ENCODE measurements at places on chromosomes 11 and 22.

DNA sequence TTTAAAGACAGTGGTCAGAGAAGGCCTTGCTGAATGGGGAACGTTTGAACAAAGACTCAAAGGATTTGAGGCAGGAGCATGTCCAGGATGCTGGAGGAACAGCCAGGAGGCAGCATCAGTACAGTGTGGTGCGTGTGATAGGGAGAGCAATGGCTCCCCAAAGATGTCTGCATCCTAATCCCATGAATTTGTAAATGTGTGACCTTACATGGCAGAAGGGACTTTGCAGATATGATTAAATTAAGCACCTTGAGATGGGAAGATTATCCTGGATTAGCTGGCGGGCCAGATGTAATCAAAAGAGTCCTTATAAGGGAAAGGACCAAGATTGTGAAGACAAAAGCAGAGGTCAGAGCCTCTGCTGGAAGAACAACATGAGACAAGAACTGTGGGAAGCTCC, 24.6 kb upstream of the FAT3 start:
- DNase-seq = no peak

- no peak for DNase-seq
Observed at GRCh38 chr22:25942115-25942855, 200.3 kb downstream of the MYO18B start.

DNA sequence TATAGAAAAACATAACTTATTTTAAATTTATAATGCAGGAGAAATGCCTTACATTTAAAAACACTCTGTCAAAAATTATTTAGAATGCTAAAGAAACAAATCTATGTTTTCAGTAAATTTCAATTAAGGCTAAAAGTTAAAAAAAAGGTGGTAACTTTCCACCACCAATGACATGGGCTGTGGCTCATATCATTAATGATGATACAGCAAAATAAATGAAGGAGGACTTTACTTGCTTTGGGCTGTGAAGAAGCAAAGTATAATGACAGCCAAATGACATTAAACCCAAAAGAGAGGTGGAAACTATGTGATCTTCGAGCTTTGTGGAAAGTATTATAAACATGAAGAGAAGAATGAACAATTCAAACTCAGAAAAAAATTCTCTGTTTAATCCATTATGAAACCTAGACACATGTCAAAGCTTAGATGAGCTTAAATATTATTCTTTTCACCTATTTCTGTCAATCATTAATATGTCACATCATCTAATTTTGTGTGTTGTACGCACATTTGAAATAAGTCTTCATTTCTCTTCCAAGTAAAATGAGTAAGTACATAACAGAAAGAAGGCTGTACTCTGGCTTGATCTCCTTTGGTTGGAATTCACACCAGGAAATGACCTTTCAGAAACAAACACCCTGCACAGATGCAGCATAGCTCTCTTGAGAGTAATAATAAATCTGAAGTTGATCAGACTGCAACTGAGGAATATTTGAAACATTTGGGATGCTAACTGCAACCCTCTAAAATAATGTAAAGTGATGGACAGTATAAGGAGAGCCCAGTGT, 265.8 kb downstream of the TTC28 start:
- DNase-seq = peak; percentile 18

- no peak for DNase-seq
Observed at GRCh38 chr11:75868990-75869389, 54.0 kb downstream of the UVRAG start.

- DNase-seq = no peak
Observed at GRCh38 chr11:126154691-126155090, 56.8 kb downstream of the RPUSD4 start.

GRCh38 chr22:31138126-31138525, 2.2 kb downstream of the PLA2G3 start:
- no peak for DNase-seq

- DNase-seq = no peak
Observed at GRCh38 chr11:7160814-7161489, 72.2 kb downstream of the RBMXL2 start.

DNA sequence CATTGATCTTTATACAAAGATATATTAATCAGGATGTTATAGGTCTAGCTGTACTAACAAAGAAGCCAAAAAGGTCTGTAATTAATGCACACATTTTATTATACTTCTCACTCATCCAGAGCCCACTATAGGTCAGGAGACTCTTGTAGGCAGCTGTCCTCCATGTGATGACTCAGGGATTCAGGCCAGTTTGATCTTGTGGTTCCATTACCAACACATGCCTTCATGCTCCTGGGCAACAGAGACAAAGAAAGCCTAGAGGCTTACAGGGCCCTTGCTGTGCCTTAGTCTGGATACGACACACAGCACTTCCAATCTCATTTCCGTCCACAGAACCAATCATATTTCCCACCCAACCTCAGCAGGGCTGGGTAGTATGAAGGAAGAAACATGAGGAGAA, 150.3 kb upstream of the NCAM1 start:
- no peak for DNase-seq

- no peak for DNase-seq
Observed at GRCh38 chr22:17817079-17817478, 42.8 kb upstream of the BID start.

- DNase-seq = peak; percentile 70
Observed at GRCh38 chr11:9264316-9265210, 587 bp downstream of the DENND5A start.

DNA sequence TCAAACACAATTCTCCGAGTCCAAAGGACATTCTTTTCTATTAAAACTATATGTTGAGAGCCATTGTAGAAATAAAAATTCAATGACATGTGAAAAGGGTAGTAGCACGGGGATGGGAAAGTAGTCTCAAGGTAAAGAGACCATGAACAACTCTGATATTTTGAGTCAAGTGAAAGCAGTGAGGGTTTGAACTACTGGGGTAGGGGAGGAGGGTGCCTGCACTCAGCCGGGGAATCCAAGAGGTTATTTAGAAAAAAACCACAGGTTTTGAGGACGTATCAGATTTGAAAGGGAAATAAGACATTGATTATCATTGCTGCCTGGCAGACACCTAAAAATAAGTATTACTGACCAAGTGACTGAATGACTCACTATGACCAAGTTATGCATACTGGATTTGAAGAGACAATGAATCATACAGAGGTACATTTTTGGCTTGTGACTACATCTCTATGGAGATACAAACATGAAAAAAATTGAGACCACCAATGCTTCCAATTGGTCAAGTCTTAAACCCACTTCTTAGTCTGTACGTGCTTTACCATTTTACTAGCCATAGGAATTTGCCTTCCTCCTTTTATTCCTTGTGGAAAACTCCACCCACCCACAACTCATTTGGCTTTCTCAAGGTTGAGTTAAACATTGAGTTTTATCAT, 2.2 kb upstream of the OR52H1 start:
- DNase-seq = peak; percentile 50

Data from AG20443 (cell line).